ENCODE measurements at places on chromosomes 4 and X. TPM values are rescaled to one million over a fixed set of nuclear protein-coding genes. Genes with fewer than 3 reads are reported as not detected.

PAK3 gene
- total RNA-seq: 18.4 TPM

DNA sequence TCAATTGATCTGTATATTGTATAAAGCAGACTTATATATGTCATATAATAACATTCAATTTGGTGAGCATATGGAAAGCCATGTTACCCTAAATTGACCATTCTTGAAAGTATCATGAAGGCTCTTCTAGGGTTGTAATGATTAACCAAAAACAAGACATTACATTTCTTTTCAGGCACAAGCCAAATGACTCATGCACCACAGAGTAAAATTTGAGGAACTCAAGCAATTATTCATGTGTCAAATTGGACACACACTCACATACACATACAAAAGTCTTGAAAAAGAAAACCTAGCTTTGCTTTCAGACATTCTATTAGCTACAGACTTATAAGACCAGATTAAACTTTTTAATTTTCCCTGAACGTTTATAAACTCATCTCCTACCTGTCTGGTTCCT is 146.5 kb upstream of the PCDH18 start:
- DNase-seq: no peak

DNA sequence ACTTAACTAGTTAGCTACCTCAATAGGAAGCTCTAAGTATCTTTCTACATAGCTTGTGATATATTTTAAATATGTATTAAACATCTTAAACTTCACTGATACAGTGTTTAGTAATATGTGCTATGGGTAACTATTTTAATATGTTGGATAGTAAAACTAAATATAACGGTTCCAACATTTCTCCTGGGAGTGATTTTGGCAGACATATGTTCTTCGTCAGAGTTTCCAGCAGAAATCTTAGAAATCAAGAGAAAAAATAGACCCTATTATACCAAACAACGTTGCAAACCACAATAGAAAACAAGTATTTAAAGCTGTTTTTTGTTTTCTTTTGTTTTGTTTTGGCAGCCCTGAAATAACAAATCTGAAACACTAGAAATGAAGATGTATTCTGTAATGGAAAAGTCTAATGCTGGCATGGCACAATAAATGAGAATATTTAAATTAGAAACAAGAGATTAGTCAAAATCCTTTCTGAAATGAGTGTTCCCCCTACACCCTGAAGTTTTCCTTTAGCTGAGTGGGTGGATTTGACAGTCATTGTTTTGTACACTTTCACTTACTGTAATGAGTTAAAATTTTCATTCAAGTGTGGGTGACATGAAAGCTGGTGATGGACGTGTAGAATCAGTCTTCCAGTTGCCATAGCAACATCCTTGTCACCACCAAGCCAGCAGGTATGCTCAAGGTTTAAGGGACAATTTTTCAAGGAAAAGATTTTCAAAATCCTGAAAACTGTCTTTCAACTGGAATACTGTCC is 233.5 kb downstream of the SCFD2 start:
- no peak for DNase-seq

DNA sequence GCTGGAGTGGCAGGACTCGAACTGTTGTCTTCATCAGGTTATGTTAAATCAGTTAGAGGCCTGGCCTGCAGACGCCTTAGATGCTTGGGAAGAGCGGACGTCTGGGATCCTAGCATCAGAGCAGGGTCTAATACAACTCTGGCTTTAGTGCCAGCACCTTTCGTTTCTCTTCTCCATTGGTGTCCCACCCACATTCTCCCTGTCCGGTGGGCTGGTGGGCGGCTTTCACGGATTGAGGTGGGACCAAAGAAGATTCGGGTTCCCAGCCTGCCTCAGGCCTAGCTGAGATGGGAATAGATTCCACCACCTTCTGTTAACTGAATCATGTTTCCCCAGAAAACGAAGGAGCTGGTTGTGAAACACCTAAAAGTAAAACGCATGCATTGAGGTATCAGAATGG is 939 bp downstream of the PDK3 start:
- DNase-seq: no peak

RADX gene
- 9.9 TPM for total RNA-seq

- DNase-seq: no peak
Observed at GRCh38 chr4:107705742-107706556, 14.1 kb downstream of the PAPSS1 start.

SLC6A14 gene
- 0.51 TPM for total RNA-seq

TMPRSS11F gene
- total RNA-seq: not detected

GRCh38 chr4:183370786-183371185 is 48.6 kb upstream of the CLDN24 start:
- DNase-seq: no peak

GRCh38 chrX:55167124-55167803 is 52.9 kb upstream of the PAGE5 start:
- no peak for DNase-seq

GRCh38 chr4:76881375-76881774 is 16.6 kb downstream of the SOWAHB start:
- DNase-seq: no peak

GRCh38 chr4:24765376-24765988 is 29.9 kb upstream of the SOD3 start:
- no peak for DNase-seq

GC gene
- 168 TPM for total RNA-seq

NPY1R gene
- total RNA-seq: 13.7 TPM

USP17L27 gene
- total RNA-seq: not detected

SNCA gene
- 13.4 TPM for total RNA-seq

ARHGAP36 gene
- total RNA-seq: 0.42 TPM

DNA sequence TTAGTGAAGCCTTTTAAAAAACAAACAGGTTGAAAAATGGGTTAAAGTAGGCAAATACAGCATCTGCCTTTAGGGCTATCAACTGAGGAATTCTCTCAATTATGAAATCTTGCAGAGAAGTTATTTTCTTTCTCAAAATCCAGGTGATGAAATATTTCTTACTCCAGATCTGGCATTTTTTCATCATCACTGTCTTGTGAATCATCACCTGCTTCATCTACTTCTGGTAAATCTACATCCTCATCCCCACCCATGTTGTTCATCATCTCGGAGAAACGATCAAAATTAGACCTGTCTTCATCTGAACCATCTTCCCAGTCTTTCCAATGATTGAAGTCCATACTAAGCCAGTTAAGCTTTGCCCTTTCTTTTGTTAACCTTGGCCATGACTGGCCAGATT is 33.3 kb upstream of the HPF1 start:
- no peak for DNase-seq

DNA sequence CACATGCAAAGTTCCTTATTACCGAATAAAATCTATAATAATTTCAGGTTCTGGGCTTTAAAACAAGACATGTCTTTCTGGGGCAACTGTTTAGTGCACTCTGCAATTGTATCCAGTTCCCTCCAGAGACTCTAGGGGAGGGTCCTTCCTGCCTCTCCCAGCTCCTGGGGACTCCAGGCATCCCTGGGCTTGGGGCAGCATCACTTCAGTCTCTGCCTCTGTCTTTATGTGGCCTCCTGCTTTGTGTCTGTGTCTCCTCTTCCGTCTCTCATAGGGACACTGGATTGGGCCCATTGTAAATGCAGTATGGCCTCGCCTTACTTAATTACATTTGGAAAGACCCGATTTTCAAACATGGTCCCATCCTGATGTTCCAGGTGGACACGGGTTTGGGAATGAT is 10.9 kb upstream of the ASMTL start:
- DNase-seq: no peak

SAGE1 gene
- not detected for total RNA-seq
